ENCODE measurements at places on chromosomes 6 and 20.

GRCh38 chr6:87210979-87211378 is 55.6 kb downstream of the ZNF292 start:
- no peak for DNase-seq

DNA sequence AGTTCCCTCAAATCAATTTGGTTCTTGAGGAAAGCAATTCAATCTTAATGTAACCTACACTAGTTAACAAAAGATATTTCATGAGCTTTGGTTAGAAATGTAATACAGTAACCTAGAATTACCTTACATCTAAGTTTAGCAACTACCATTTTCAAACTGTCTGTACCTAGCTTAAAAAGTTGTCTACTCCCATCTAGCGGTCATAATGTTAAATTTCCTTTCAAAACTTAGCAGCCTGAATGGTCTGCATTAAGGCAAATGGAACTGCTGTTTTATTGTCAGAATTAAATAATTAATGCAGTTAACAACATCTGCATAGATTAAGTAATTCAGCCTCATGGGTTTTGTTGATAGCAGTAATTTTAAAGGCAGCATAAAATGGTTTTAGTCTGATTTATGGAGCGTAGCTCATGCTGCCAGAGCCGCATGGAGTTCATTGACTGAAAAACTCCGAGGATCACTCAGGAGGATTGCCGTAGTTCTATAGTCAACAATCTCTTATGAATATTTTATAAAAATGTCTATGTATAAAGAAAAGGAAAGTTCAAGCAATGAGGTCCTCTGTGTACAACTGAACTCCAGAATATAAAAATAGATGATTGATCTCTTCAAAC is 485.4 kb upstream of the MANEA start:
- peak; percentile 88 for DNase-seq

DNA sequence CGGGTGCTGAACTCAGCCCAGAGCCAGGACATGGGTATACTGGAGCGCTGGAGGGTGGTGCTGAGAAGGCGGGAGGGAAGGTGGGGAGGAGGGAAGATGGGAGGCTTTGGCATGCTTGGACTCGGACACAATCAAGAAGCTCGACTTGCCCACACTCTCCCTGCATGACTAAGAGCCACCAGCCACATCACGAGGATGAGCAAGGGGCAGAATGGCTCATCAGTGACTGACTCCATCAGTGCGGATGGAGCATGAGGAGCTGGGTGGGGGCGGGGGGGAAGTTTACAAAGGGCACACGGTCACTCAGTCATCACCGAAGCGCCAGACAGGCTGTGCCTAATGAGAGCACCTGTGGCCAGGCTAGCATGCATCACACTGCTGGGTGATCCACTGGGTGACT is 222.8 kb downstream of the KIF16B start:
- no peak for DNase-seq

DNA sequence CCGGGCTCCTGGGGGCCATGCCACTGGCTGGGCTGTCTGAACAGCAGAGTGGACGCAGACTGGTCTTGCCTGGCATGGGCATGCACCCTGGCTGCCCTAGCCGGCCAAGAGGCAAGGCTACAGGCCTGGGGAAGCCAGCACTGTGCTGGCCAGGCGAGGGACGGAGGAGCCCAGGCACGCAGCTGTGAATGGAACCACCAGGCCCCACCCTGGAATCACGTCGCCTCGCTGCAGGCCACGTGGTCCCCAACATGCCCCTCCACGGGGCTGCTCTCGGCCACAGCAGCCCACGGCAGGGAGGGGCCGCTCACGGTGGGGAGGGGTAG is 4.0 kb downstream of the UCKL1 start:
- DNase-seq, result no peak

DNA sequence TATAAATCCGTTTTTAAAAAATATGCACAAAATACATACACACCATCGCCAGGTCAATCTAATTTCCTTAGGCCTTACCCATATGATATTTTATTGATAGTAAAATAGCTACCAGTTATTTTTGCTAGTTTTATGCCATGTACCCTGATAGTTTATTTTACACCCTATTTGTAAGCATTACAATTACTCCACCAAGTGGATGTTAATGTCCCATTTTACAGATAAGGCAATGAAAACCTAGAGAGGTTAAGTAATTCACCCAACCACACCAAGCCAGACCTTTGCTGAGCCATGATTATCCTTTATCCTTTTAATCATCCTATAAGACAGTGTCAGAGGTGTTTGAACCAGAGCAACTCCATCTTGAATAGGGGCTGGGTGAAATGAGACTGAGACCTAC is 86.8 kb downstream of the CBLN4 start:
- DNase-seq, result no peak

GRCh38 chr6:101226677-101227135 is 166.8 kb upstream of the GRIK2 start:
- DNase-seq, result peak; percentile 32

- DNase-seq, result peak; percentile 58
These were observed 39.3 kb downstream of the DTNBP1 start for GRCh38 chr6:15623276-15624116.

DNA sequence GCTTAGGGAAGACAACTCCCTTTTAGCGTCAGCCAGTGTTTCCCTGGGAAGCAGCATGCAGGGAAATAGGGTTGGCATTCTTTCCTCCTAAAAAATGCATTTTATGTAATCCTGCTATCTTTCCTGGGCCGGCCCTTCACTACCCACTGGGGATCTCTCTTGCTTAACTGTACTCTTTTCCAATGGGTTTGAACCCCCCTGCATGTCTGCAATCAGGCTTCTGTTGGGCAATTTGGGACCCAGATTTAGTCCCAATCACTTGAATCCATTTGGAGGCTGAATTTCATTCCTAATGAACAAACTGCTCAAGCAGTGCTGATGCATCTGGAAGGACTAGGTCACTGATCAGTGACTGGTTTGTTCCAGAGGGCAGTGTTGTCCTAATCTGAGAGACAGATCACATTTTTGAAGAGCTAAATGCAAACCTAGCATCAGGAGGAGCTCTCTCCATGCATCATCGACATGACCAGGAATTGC is 152.0 kb downstream of the TSHZ2 start:
- DNase-seq, result no peak

- DNase-seq, result no peak
These were observed 21.7 kb upstream of the RANBP9 start for GRCh38 chr6:13733178-13733887.

GRCh38 chr6:109879521-109879920 is 98.6 kb upstream of the GPR6 start:
- no peak for DNase-seq

Measured in Kasumi-1 (cell line).